ENCODE measurements at places on chromosomes 12 and 14.

DNA sequence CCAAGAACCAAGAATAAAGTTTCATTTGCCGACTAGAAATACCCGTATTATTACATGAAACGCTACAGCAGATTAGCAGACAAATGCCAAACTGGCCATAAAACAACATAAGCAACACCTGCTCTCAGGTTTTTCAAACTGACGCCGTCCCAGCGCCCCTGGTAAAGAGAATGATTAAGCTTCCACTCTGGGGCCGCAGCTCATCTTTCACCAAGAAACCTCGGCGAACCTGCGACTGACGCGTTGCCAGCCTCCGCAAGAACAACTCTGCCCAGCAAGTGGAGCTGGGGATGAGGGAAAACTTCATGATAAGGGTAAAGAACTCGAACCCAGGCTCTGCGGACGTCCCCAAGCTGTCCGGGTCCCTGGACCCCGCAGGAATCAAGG, 530 bp downstream of the ARL1 start:
- no peak for DNase-seq

DNA sequence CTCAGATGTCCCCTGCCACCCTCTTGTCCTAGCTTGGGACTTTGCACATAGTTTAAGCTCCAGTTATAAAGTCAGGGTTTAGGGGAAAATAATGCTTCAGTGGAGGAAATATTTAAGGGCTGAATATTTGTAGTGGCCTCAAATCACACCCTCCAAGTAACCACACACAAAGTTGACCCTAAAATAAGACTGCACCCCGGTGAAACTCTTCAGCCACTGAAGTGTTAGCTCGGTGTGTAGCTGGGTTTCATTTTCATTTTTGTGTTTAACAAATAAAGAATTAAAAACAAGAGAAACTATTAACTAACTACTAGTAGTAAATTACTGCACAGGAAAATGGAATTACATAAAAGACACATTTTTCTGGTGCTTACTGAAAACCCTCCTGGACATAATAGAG, 14.8 kb upstream of the BCL11B start:
- DNase-seq: no peak

GRCh38 chr14:96792591-96792990, 4.6 kb upstream of the VRK1 start:
- DNase-seq: peak; percentile 13

- no peak for DNase-seq
These were observed 45.1 kb downstream of the GALNT9 start for GRCh38 chr12:132284071-132284826.

- DNase-seq: no peak
These were observed 276.2 kb upstream of the RTL1 start for GRCh38 chr14:101179691-101180211.

DNA sequence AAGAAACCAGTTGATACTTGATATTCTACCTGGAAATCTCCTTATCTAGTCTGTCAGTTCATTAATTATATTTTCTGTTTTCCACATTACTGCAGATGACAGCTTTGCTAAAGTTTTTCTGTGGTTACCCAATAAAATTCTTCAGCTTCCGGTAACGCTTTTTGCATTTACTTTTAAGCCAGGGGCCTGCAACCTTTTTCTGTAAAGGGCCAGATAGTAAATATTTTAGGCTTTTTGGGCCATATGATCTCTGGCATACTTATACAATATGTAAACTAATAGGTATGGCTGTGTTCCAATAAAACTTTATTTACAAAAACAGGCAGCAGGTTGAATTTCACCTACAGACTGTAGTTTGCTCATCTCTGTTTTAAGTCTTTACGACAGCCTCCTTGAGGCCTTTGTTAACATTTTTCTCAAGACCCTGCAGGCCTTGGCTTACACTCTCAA, 48.3 kb downstream of the SPATS2 start:
- DNase-seq: no peak

DNA sequence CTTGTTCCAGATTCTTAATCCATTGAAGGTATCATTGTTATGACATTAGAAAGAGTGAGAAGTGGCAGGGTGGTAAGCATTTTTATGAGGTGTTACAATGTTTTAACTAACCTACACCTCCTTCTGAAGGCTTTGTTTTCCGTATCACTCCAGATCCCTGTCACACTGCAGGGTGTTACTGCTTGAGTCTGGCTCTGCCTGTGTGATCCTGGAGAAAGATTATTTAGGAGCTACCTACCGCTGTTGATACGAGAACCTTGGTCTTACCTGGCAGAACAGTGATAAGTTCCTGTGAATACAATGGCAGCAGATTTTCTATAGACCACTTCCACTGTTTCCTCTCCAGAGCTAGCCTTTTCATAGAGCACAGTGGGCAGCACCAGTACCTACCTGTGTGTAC, 36.2 kb downstream of the GRIN2B start:
- DNase-seq: no peak

- no peak for DNase-seq
These were observed 4.1 kb downstream of the NINJ2 start for GRCh38 chr12:659090-659683.
